ENCODE measurements at places on chromosomes 4 and X. TPM values are rescaled to one million over a fixed set of nuclear protein-coding genes. Genes with fewer than 3 reads are reported as not detected.

DNA sequence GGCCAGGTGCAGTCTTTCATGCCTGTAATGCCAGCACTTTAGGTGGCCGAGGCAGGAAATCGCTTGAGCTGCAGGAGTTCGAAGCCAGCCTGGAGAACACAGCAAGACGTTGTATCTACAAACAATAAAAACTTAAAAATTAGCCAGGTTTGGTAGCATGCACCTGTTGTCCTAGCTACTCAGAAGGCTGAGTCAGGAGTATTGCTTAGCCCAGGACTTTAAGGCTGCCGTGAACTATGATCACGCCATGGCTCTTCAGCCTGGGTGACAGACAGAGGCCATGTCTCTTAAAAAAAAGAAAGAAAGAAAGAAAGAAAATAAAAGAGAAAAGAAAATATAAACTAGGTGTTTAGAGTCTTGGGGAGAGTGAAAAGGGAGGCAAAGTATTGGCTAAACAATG, 96.4 kb upstream of the PDE5A start:
- ATAC-seq: no peak

DNA sequence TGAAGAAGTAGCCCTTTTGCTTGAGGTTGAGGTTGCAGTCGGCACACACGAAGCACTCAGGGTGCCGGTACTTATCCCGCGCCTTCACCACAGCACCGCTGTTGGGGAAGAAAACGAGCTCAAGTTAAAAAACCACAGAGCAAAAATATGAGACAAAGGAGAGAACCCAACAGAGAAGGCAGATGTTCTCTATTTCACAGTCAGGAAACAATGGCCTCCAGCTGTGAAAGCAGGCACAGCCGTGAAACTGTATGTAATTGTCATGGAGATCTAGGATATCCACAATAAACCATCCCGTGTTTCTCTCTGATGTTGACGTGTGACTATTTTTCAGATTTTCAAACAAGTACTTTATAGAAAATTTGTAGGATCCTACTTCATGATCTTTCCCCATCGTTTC, 30.9 kb upstream of the CCDC110 start:
- no peak for ATAC-seq

GRCh38 chr4:24730256-24731001, 64.9 kb upstream of the SOD3 start:
- ATAC-seq: peak; percentile 92

WNK3 gene
- 2.5 TPM for total RNA-seq

AMMECR1 gene
- total RNA-seq: 3.6 TPM
